ENCODE measurements at places on chromosomes 1 and 21. TPM values are rescaled to one million over a fixed set of nuclear protein-coding genes. Genes with fewer than 3 reads are reported as not detected.

Gene RGS7
- total RNA-seq = not detected

Gene GJB4
- not detected for total RNA-seq

Gene ATXN7L2
- total RNA-seq = 15.2 TPM

Gene MNDA
- total RNA-seq = not detected

Gene RIPK4
- total RNA-seq = 0.33 TPM

Gene SPRR4
- not detected for total RNA-seq

Gene LCK
- 156 TPM for total RNA-seq

Gene CACNA1S
- not detected for total RNA-seq

Gene LRIF1
- total RNA-seq = 12.3 TPM

Gene KLHDC7A
- not detected for total RNA-seq

Gene S100A6
- 204 TPM for total RNA-seq

Gene S100A7
- not detected for total RNA-seq

Gene COL6A1
- 1.6 TPM for total RNA-seq

Gene COL6A2
- total RNA-seq = 8.4 TPM

Gene XCL1
- total RNA-seq = not detected

- DNase-seq = peak; percentile 48
These were observed 12.3 kb downstream of the LAPTM5 start for GRCh38 chr1:30745156-30745833.

DNA sequence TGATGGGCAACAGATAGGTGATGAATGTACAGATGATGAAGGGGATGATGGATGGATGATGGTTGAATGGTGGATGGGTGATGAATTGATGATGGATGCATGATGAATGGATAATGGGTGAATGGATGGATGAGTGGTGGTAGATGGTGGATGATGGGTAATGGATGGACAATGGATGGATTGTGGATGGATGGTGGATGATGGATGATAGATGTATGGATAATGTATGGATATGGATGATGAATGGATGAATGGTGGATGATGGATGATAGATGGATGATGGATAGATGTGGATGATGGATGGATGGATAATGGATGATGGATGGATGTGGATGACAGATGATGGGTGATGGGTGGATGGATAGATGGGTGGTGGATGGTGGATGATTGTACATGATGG lies 35.7 kb downstream of the WNT3A start:
- no peak for DNase-seq

DNA sequence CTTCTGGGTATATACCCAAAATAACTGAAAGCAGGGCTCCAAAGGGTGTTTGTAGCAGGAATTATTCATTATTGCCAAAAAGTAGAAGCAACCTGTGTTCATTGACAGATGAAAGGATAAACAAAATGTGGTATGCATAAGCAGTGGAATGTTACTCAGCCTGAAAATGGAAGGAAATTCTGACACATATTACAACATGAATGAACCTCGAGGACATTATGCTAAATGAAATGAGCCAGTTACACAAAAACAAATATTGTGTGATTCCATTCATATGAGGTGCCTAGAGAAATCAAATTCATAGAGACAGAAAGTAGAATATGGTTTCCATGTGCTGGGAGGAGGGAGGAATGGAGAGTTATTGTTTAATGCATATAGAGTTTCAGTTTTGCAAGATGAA lies 86.3 kb upstream of the ARTN start:
- no peak for DNase-seq

DNA sequence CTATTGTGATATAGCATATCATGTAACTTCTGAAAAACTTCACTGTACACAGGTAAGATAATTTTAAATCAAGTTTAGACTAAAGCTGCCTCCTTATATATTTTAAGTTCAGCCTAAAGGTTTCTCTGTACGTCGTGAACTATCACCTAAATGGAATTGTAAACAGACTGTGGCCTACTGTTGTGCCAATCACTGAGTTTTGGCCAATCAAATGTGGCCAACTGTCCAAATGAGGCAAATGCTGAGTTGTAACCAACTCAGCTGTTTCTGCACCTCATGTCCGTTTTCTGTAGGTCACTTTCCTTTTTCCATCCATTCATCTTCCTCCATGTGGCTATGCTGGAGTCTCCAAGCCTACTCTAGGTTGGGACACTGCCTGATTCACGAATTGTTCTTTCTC lies 63.7 kb upstream of the ST6GALNAC3 start:
- no peak for DNase-seq

DNA sequence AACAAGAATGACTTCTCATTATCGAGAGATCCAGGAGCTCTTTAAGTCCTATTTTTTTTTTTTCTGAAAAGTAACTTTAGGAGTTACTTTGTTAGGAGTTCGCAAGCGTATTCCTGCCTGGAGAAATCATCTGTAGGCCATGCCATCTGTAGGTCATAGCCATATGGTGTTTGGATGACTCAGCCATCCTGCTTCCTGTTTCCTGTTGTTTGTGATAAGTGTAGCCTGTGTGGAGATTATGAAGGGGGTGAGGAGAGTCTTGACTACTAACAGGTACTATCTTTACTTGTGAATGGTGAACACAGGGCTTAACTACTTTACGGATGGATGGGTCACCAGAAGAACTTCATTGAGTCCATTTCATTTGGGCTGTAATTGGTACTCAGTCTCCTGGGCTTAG lies 327.2 kb downstream of the PTPRU start:
- DNase-seq = no peak

- DNase-seq = peak; percentile 79
These were observed 21.1 kb downstream of the SMAP2 start for GRCh38 chr1:40394491-40395172.

DNA sequence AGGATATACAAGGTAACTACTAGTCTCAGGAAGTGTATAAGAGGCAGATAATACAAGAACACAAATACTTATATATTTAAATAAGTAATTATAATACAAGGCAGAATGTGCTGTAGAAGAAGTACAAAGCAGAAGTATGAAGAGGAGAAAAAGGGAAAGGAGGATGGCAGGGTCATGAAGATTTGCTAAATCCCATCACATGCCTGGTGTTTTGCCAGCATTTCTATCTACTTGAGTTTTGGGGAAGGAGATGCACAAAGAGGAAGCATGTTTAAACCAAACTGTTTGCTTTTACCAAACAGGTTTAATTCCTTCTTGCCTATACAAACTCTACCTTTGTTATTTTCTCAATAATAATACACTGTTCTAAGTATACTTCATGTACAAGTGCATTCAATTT lies 60.9 kb upstream of the PODN start:
- no peak for DNase-seq

GRCh38 chr21:40905251-40905650 lies 58.3 kb upstream of the DSCAM start:
- no peak for DNase-seq

DNA sequence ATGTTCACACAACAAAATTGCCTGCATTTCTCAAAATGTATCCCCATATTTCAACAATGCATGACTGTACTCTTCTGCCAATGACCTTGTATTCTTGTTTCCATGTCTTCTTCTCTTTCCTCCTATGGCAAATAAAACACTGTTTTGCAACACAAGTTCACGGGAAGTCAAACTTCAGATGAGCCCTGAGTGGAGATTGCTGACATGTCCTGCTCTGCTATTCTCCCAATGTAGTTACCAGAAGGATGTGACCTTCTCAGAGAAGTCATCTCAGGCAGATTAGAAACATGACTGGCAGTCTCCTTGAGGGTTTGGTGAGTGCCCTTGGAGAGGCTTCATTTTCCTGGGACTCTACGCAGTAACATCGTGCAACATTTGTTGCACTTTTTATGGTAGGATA lies 15.6 kb downstream of the FCGR2B start:
- no peak for DNase-seq

- peak; percentile 34 for DNase-seq
These were observed 31.8 kb upstream of the JUN start for GRCh38 chr1:58815686-58816071.

DNA sequence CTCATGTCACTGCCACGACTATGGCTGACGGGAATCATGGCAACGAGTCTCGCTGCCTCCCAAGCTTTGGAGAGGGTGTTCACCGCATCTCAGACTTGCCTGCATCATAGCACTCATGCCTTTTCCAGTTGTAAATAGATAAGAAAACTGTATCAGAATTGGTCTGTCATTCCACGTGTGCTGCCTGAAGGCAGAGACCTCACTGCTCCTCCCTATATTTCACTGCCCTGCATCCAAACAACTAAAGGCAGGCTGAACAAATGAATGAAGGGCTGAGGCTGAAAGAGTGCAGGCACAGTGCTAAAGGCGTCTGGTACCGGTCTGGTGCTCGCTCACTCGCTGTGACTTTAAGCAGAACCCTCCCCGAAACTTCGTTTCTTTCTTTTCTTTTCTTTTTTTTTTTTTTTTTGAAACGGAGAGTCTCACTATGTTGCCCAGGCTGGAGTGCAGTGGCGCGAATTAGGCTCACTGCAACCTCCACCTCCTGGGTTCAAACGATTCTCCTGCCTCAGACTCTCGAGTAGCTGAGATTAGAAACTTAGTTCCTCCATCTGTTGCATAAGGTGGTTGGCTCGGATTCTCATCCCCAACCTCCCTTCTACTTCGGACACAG lies 542 bp downstream of the EIF2B3 start:
- no peak for DNase-seq

- DNase-seq = no peak
These were observed 124.0 kb downstream of the PROX1 start for GRCh38 chr1:214111796-214112195.

DNA sequence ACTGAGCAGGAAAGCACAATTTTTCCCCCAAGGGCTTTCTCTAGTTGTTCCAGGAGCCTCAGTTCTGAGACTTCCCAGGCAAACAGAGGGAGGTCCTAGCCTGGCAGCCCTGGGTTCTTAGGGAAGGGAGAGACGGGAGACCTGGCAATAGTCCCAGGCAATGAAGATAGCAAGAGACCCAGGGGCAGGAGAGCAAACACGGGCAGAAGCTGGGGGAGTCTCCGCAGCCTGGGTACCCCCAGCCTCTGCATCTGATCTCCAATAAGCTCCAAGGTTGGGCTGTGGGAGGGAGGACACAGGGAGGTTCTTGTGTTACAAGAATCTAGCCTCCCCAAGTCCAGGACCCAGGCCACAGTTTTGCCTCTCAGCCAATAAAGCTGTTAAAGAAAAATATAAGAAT lies 2.4 kb downstream of the BLACAT1 start:
- DNase-seq = no peak

- DNase-seq = no peak
These were observed 105.4 kb downstream of the SPSB1 start for GRCh38 chr1:9397997-9398526.

- no peak for DNase-seq
These were observed 103.0 kb downstream of the GREM2 start for GRCh38 chr1:240508950-240509349.

DNA sequence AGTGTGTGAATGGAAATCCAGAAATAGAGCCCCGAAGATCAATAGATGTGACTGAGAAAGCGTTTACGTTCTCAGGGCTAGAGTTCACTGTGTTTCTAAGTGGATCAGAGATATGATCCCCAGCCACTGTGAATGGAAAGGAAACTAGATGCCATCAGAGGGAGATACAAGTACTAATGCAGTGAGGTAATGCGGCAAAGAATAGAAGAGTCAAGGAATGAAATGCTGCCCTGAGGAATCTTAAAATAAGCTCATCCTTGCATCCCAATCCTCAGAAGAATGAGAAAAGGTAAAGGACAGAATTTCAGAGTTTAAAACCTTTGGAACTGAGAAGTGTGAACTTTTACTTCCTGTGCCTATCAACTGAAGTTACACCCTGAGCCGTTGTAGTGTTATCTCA lies 165.5 kb upstream of the ESRRG start:
- no peak for DNase-seq

DNA sequence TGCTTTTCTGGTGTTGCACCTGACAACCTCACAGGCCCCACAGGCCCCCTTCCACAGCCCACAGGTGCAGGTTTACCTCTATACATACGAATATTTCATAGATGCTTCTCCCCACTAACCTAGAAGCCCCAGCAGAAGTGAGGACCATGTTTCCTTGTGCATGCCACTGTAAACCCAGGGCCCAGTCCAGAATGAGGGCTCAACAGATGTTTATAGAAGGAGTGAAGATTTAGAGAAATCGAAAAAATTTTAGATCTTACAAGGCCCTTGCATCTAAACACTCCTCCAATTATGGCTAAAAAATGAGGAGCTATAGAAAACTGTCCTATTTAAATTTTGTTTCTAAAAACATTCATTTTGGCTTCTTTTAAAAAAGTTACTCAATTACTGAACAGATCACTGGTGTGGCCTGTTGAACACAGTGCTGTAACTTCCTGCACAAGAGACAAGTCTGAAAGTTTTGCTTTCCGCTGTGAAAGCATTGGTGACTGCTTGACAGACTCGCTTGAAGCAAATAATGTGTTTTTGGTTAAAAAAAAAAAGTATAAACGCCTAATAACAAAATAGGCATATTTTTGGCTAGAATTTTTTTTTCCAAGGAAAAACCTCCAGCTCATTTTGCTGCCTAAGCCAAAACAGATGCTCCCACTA lies 1.2 kb downstream of the ABCB10 start:
- DNase-seq = peak; percentile 54

GRCh38 chr1:70205434-70206118 lies at the start of gene LRRC40:
LRRC40 (minus strand) TSS chr1:70205579; CDS start chr1:70205540, 39 bp downstream.
- peak; percentile 97 for DNase-seq

DNA sequence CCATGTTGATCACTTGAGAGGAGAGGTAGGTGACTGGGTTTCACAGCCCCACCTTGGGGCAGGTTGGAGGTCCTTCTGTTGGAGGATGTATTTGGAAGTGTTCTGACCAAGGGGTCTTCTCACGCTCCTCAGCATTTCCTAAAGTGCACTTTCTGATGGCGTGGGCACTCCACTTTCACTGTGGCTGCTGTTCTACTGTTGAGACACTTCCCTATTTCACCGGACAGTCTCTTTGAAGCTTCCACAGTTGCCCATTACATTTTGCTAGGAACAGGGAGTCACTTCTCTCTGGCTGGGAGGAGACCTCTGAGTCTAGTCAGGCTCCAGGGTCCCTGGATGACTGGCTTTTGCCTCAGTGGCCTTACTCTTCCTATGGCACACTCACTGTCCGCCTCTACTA lies 180.0 kb upstream of the LMO4 start:
- no peak for DNase-seq

DNA sequence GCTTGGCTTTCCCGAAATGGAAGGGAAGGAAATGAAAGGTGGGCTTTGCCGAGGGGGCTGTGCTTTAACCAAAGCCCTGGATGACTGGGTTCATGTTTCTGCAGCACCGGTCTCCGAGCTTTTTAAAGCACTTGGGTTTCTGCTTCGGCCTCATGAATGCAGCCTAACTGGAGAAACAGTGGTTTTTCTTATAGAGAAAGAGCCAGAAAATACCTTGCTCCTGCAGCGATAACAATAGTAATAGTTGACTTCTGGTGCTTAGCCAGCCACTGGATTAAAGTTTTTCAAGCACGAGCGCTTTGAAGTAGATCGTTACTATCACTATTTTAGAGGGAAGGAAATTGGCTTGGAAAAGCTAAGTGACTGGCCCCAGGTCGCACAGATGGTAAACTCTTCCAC lies 500 bp upstream of the DOCK7 start:
- DNase-seq = no peak

GRCh38 chr1:14055442-14056223 lies 355.6 kb downstream of the PRDM2 start:
- no peak for DNase-seq

GRCh38 chr1:110224240-110224995 lies 14.3 kb downstream of the KCNC4 start:
- DNase-seq = no peak

- no peak for DNase-seq
These were observed 62.8 kb downstream of the PAX7 start for GRCh38 chr1:18693256-18694098.

Data from activated naive CD4-positive, alpha-beta T cell treated with anti-CD3 and anti-CD28 coated beads for 36 hours (primary cell).